GM12878 (cell line): ENCODE measurements at places on chromosomes 6 and 20.
A peak's percentile ranks its signal among the peaks of the same experiment; 100 is the strongest.

- no peak for DNase-seq
These were observed 126.1 kb upstream of the STXBP5 start for GRCh38 chr6:147078106-147078505.

DNA sequence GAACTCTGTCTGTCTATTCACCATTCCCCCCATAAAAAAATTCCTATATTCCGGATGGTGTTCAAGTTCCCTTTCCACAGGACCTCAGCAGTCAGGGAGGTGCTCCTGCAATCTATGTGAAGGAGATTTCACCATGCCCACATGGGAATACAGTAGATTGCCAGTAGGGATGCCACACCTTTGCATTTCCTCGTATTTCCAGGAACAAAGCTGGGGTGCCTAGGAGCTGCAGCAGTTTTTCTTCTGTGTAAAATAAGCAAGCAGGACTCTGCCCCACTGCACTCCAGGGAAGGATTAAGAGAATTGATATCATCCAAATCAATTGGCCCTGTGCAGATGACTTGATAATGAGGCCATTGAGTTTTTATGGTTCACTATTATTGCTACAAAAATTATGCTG lies 7.4 kb upstream of the KIF16B start:
- no peak for DNase-seq

- DNase-seq, result no peak
These were observed 106.3 kb downstream of the PERP start for GRCh38 chr6:138000941-138001340.

- peak; percentile 21 for DNase-seq
These were observed 34.9 kb downstream of the SLC22A23 start for GRCh38 chr6:3421791-3422434.

- DNase-seq, result no peak
These were observed 9.9 kb downstream of the MAP3K4 start for GRCh38 chr6:161001421-161001820.

DNA sequence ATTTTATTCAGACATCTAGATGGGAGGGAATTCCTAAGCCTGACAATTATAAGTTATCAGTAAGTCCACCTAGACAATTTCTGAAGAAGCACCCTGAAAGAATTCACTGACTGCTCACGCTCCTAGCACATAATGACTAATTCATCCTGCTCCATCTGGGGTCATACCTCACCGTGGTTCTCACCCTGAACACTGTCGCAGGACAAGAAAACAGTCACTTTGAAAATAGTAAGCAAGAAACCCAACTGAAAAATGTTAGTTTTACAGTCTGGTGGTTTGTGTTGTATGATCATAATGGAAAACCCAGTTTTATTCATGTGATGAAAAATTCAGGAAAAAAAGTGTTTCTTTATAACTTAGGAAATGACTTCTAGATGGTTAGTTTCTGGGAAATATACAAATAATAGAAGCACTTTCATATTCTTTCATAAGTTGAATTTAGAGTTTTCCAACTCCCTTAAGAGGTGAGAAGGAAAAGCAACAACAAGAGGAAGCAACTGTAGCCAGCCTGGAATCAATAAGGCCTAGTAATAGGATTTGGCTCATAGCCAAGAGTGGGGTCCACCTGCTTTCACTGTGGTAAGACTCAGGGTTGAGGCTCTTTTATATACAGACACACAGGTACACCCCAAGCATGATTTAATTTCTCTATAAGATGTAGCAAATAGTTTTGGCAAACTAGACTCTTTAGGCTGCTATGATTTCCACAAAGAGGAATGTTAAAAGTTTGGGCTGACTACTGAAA lies 94.1 kb downstream of the HIVEP2 start:
- peak; percentile 64 for DNase-seq

DNA sequence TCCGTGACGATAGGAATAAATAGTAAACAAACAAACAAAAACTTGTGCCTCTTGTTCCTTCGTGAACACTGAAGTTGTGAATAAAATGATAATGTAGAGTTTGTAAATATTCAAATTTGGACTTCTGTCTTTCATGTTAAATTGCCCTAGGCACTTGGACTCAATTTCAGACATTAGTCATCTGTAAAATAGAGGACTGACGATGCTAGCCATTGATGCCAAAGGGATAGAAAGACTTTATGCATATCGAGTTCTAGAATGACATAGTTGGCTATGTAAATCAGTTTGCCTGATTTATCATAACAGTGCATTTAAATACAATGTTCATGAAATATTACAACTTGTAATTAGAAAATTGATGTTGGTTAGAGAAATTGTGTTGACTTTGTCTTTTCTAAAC lies 45.9 kb upstream of the FLRT3 start:
- DNase-seq, result no peak

- DNase-seq, result no peak
These were observed 18.0 kb downstream of the CDH26 start for GRCh38 chr20:59976156-59976782.

DNA sequence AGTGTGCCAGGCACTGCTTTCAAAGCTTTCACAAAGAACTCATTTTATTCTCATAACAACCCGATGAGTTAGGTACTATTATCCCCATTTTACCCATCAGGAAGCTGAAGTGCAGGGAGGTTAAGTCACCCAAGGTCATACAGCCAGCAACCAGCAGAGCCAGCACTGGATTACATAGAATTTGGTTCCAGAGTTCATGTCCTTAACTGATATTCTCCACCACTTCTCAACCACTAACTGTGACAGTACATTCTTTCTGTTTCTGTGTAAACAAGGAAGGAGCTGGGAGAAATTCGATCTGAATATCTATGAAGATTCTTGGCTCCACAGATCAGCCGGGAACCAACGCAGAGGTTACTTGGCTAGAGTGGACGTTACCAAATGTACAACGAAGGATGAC lies 98.0 kb downstream of the KIF16B start:
- no peak for DNase-seq

- DNase-seq, result no peak
These were observed 37.9 kb upstream of the BCAS1 start for GRCh38 chr20:54108326-54108642.

GRCh38 chr20:56720620-56721213 lies 91.6 kb downstream of the TFAP2C start:
- DNase-seq, result no peak

GRCh38 chr20:15155848-15156401 lies 818.5 kb upstream of the FLRT3 start:
- DNase-seq, result no peak

DNA sequence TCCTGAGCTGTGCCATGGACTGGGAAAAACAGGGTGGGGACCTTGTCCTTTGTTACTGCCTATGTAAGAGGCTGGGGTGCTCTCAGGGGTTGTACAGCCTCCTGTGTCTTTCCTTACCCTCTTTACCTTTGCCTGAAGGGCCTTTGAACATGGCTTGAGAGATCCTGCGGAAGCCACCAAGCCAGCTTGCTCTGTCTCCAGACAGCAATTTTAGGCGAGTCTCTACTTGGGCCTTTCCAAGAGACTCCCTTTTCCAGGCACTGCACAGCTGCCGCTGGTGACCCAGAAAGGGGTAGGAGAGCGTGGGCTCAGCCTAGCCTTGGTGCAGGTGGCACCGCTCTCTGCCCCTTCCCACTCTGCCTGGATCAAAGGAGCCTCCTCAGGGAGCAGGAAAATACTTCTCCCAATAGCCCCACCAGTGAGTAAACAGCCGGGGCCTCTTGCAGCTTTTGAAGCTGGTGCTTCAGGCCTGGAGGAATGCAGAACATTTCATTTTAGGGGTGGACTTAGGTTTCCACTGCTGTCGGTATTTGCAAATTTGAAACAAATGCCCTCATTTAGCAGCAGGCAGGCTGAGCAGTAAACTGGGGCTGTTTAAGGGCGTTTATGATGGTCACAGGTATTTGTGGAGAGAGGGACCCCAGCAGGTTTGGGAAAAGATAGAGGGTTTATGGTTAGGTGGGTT lies 13.9 kb downstream of the PTK7 start:
- DNase-seq, result no peak

DNA sequence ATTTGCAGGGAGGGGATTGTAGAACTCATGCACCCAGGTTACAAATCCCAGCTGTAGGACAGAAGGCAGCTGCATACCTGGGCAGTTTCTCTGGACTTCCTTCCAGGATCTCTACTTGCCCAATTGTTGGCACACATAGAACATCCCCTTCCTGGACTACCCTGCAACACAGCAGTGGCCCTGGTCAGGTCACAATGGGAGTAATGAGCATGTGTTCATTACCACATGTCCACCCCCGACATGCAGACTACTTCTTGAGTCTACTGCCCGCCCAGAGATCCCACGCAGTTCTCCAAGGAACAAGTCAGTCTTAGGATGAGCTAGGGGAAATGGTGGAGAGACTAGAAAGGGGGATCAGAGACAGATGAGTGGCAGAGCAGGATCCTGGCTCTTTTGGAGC lies 5.1 kb downstream of the PEX6 start:
- DNase-seq, result no peak

DNA sequence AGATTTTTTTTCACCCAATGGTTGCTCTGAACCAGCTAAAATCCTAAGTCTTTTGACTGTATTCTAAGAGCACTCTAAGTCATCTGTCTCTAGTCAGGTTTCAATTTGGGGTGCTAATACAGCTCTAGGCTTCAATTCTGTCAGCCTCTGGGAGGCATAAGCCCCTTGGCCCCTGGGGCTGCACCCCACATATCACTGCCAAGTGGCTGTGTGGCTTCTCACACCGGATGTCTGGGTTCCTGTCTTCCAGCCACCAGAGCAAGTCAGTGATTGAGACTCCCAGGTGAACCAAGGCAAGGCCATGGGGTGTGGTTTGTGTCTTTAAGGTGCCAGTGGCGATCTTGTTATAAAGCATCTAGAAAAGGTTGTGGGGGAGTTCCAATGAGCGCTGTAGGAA lies 136.5 kb downstream of the TMEM242 start:
- DNase-seq, result no peak

GRCh38 chr6:45614488-45615285 lies 237.0 kb upstream of the SUPT3H start:
- no peak for DNase-seq

- peak; percentile 48 for DNase-seq
These were observed 107.7 kb upstream of the JAG1 start for GRCh38 chr20:10781526-10781925.
